ENCODE measurements at places on chromosomes 7 and 10.

DNA sequence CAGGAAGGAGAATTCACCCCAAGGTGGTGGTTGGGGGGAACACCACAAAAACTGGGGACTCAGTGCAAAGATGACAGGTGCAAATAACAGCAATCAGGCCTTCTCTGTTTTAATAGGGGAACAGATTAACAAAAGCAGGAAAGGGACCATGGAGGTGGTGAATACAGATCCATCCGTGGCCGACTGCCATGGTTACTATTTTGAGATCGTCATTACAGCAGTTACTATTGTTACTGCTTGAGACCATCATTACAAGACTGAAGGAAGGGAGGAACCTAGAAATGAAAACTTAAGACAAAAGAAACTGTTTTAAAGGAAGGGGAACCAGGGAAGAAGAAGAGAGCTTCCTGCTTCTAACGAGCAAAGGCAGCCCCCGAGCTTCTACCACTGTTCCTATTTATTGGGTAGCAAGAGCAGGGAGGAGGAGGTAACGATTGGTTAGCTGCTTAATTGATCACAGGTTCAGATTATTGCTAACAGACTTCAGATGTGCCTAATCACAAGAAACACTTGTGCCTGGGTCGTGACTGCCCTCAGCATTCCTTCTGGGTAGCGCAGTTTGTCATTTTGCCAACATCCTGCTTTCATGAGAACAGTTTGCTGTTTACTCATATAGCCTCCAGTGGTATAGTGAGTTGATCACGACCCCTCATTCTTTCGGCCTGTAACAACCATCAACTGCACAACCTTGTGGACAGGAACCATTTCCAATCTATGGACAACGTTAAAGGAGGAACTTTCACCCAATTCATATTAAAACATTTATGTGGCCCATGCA, 216.3 kb downstream of the CHCHD3 start:
- DNase-seq, result peak; percentile 54

- DNase-seq, result peak; percentile 48
Observed at GRCh38 chr10:123847686-123848432, 43.7 kb downstream of the CPXM2 start.

DNA sequence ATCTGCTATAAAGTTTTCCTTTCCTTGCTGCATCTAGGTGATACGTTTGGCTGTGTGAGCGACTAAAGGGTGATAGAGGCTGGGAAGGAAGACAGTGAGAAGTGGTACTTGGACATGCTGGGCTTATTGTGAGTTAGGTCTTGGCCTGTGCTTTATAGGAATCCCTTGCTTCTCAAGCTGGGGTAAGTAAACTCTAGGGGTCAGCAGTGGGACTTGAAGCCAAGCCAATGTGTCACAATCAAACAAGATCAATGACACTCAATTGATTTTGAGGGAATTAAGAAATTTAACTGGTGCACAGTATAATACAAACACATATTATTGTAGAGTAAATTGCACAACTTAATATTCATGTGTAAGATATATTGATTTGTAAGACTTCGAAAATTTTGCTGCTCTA, 155.8 kb upstream of the AOAH start:
- no peak for DNase-seq

DNA sequence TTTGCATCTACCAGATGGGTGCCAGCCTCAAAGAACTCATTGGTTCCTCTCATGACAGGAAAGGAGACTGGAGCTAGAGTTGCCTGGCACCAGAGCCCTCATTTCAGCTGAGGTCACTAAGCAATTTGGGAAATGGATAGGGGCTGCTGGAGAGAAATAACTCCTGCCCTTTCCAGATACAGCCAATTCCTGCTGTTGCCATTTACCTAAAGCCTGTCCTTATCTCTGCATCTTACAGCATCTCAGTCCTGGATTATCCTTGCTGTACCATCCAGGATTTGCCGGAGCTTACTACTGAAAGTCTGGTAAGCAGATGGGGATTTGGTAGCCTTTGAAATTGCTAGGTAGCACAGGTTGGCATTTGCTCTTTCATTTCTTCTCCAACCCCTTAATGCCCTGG, 31.9 kb upstream of the SMKR1 start:
- no peak for DNase-seq

DNA sequence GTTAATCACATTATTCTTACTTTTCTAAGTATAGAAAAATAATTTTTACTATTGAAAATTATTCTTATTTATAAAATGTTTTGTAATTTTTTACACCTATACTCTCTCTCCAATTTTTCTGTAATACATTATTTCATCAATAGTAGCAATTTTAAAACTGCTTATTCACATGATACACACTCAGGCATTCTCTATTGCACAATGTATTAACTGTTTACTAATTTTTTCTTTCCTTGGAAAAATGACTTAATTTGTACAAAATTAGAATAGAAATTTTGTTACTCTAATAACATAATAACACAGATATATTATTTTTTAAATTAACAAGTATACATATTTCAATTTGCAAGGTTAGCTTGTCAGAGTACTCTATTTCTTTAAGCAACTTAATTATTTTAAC, 92.9 kb upstream of the PRKG1 start:
- no peak for DNase-seq

- no peak for DNase-seq
Observed at GRCh38 chr10:43249962-43250614, 16.8 kb downstream of the RASGEF1A start.

DNA sequence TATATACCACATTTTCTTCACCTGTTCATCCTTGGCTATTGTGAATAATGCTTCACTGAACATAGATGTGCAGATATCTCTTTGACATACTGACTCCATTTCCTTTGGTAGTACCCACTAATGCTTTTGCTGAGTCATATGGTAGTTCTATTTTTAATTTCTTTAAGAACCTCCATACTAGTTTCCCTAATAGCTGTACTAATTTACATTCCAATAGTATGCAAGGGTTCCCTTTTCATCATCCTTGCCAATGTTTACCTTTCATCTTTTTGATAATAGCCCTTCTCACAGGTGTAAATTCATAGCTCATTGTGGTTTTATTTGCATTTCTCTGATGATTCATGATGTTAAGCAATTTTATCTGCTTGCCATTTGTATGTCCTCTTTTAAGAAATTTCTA, 159.9 kb downstream of the CALCR start:
- DNase-seq, result no peak

DNA sequence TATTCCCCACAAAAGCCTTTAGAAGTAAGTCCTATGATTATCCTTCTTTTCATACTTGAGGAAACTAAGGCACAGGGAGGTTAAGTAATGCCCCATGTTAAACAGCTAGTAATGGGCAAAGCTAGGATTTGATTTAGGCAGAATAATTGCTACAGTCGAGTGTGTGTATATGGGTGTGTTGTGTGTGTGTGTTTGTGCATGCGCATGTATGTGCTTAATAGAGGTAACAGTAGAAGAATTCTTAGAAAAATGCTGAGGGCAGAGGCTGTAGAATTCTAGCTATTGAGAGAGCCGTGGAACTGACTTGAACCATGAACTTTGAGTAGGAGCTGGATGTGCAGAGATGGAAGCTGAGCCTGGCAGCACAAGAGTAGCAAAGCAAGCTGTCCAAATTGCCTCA, 131.3 kb upstream of the WNT16 start:
- no peak for DNase-seq

DNA sequence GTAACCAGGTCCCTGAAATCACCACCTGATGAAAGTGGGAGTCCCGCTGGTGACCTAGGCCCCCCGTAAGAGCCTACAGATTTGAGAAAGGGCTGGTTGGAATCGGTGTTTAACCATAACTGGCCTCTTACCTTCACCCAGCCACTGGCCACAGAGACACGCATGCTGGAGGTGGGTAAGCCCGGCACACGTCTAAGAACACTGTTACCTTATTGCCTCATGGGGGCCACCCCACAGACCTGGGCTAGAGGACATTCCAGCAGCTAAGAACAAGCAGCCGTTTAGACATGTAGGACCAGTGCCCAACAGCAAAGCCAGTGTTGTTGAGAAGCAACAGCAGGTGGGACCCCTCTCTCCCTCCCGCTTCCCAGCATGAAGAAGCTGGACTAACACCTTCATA, 2.5 kb upstream of the GDF2 start:
- DNase-seq, result no peak

- no peak for DNase-seq
Observed at GRCh38 chr10:78563314-78563713, 505.5 kb upstream of the ZMIZ1 start.

- no peak for DNase-seq
Observed at GRCh38 chr7:94687076-94687475, 31.1 kb upstream of the SGCE start.

DNA sequence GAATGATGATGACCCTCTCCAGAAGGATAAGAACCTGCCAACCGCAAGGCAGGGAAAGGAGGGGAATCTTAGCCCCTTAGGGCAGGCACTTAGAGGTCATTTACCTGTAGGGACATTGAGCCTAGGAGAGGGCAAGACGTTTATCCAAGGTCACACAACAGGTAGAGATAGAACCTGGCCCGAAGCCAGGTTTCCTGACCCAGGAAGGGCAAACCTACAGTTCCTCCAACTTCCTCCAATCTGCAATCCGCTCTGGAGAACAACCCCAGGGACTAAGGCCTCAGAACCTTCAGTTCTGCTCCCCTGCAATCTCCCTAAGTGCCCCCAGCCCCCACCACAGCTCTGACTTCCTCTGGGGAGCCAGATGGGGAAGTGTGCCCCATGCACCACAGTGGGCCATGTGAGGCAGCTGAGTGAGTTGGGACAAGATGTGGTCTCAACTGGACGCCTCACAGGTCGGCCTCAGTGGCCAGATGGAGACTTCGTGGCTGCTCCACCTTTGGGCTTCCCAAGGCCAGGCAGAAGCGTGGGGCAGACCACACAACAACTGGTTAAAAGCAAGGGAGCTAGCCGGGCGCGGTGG, 1.4 kb upstream of the PSAP start:
- no peak for DNase-seq

DNA sequence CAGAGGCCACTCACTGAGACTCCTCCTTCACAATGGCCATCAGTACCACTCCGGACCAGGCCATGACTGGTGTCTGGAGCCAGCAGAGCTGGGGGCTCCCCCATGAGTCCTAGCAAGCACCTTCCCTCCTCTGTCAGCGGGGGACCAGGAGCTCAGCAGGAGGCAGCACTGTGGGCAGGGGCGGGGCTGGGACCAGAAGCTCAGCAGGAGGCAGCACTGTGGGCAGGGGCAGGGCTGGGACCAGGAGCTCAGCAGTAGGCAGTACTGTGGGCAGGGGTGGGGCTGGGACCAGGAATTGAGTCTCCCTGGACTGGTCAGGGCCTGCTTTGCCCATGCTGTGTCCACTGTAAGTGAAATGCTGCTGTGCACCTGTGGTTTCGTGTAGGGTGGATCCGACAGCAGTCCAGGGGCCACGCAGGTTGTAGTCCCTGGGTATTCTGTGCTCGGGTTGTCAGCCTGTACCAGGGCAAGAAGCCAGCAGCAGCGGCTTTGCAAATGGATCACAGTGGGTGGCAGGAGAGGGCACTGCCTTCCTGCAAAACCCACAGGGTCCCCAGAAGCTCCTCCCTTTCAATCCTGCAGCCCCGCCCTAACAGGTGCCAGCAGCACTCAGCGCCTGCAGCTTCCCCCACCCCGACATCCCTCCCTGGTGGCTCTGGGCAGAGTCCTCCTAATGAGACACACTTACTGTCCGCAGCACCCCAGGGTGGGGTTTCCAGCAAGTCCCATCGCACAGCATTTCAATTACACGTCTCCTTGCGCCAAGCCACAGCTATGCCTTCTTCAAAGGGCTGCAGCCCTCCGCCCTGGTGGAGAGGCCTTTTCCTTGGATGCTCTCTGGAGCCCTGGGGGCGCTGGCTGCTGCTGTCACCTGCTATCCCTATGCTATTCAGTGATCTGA, 220.5 kb downstream of the TCERG1L start:
- DNase-seq, result no peak
